ENCODE measurements at places on chromosomes 5 and 9.

GRCh38 chr9:127975376-127976315, 5.1 kb downstream of the EEIG1 start:
- no peak for DNase-seq

- no peak for DNase-seq
These were observed 44.4 kb downstream of the ELL2 start for GRCh38 chr5:95917207-95917606.

GRCh38 chr5:65026816-65027548, 258.3 kb downstream of the CWC27 start:
- no peak for DNase-seq

GRCh38 chr9:137449931-137450538, 8.9 kb upstream of the ENTPD8 start:
- no peak for DNase-seq

GRCh38 chr5:145531038-145531734, 304.0 kb downstream of the PRELID2 start:
- DNase-seq: no peak

DNA sequence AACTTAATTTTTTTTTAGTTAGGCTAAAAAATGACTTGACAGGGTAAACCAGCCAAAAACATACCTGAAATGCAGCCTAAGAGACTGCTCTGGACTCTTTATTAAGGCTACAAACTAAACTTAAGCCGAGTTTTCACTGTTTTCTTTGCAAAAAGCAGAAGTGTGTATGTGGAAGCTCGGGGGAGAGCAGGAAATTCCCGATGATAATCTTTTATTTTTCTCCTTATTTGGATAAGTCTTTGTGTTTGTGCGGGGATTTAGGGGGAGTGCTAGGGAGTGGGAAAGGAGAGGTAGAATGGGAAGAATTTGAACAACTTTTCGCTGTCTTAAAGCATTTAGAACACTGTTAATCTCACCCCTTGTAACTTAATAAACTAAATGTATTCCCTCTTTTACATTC, 30.7 kb upstream of the GPR21 start:
- DNase-seq: peak; percentile 52

DNA sequence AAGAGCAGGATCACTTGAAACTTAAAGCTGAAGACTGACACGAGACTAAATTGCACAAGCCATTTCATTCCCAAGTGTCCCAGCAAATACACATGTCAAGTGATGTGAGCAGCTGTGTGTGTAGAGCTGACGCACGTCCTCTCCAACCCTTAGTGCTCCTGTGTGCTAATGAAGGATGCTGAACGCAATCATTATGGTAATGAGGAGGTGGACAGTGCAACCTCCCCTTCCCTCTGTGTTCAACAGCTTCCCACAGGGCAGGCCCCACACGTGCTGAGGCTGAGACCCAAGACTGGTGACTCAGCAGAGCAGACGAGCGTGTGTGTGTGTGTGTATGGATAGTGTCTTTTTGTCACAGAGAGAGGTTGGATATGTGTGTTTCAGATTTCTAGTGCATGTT, 702.1 kb downstream of the SEMA5A start:
- no peak for DNase-seq

- DNase-seq: no peak
These were observed 1.9 kb upstream of the DAB2 start for GRCh38 chr5:39426746-39427105.

GRCh38 chr5:106639488-106639887, 1031.2 kb downstream of the EFNA5 start:
- no peak for DNase-seq

DNA sequence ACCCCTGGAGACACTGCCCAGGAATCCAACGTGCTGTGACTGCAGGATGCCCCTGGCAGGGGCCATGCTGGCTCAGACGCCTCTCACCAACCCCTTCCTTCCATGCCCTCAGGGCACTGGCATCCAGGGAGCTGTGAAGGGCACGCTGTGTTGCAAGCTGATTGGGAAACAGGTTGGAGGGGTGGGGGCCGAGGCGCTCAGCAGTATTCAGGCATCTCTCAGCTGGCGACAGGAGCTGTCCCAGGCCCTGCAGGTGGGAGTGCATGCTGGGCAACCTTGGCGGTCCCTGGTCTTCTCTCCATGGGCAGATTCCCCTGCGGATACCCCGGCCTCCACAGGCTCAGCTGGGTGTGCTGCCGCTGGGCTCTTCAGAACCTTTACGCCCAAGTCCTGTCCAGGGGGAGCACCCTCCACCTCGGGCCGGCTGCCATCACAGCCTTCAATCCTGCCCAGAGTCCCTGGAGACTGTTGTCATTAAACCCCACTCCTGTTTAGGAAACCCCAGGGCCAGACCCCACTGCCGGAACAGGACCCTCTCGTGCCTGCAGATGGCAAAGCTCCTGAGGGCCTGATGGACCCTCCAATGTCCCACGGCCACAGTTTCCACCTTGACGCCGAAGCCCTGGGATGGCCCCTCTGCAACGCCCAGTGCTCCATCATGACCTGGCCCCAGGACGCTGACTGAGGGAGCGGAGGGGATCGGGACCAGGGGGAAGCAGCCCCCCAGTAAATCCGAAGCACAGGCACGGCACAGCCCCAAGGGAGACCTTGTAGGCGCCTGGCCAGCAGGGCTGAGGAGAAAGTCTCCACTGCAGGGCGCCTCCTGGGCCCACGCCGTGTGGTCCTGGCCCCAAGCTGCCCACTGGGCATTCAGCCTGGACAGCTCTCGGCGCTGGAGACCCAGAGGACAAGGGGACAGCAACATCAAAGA, 9.3 kb downstream of the TPPP start:
- DNase-seq: no peak

DNA sequence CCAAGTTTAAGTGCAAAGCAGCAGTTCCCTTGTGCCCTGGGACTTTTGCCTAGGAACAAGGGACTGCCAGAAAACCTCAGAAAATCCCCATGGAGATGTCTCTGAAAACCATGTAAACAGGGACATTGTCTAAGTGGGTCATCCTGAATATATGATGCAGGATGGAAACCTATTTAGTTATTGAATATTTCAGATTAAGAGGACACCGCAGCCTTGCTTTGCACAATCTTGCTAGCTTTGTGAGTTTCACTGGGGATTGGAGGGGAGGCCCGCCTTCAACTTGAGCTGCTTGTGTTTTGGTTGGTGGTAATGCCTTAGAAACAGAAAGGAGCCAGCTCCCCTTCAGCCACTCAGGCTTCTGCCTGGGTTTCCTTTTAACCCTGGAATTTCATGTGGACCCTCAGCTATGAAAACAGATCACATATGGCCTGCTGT, 112.8 kb downstream of the C9orf152 start:
- DNase-seq: no peak

- DNase-seq: no peak
These were observed 1.7 kb downstream of the DIAPH1 start for GRCh38 chr5:141617128-141617527.

- DNase-seq: no peak
These were observed 182.0 kb upstream of the PPP1R26 start for GRCh38 chr9:135297456-135298075.

GRCh38 chr9:37820142-37820541, 19.5 kb downstream of the DCAF10 start:
- DNase-seq: no peak

DNA sequence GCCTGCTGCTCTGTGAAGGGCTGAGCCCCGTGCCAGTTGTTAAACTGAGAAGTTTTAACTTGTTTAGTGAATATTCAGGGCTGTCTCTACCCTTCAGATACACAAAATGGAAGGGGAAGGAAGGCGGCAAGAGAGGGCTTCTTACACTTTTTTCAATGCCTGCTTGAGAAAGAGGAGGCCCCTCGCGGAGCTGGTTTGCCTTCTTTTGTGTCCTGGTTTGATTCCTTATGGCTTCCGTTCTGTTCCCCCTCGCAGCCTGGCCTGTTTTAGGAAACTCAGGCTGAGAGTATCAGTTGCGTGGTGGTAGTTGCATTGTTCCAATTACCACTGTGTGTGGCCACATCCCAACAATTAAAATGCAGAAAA, 1.0 kb downstream of the FAM53C start:
- DNase-seq: peak; percentile 15

- DNase-seq: peak; percentile 86
These were observed 22.8 kb upstream of the DUSP1 start for GRCh38 chr5:172793577-172794488.

GRCh38 chr9:27817747-27818146, 244.5 kb upstream of the C9orf72 start:
- no peak for DNase-seq

DNA sequence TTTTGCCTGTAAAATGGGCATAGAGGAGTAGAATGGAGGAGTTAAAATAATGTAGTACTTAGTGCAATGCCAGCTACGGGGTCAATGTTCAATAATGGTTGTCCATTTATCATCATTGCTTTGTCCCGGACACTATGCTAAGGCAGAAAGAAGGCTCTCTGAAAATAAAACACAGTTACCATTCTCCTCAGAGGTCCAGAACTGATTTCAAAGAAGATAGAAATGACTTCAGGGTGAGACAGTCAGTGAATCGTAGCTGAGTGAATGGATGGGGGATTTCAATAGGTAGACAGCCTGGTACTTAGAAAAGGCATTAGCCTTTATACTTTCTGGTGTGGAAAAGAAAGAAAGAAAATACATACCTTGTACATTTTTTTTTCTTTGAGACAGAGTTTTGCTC, 1.2 kb upstream of the AK3 start:
- DNase-seq: no peak

- no peak for DNase-seq
These were observed 6.7 kb downstream of the ANKS6 start for GRCh38 chr9:98789483-98790133.

DNA sequence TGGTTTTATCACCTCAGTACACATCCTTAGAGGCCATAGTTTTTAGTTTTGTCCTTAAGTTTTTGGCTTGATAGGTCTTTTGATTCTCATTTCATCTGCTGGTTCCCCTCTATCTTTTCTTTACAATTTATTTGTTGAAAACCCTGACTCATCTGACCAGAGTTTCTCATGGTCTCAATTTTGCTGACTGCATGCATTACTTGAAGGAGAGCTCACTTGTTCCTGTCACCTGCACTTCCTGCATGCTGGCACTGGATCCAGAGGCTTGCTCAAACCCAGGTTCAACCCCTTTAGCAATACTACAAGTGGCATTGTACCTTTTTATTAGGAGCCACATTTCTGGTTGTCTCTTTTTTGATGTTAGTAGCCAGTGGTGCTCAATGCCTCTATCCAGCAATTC, 26.7 kb downstream of the FBXO10 start:
- no peak for DNase-seq

- no peak for DNase-seq
These were observed 9.7 kb upstream of the SNX24 start for GRCh38 chr5:122835681-122836080.

DNA sequence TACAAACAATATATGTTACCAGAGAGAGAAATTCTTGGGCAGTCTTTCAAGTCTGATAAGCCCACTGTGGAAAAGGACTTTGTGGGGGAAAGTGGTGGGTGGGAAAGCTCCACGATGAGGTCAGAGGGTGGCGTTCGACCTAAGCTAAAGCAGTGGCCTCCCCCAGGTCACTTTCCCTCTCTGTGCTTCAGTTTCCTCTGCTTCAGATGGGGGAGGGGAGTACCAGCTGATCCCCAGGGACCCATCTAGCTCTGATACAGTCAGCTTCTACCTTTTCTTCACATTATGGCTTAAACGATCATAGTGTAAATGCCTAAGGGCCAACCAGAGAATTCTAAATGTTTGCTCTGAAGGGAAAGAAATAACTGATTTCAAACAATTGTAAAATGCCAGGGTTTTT, 36.6 kb upstream of the ARSB start:
- no peak for DNase-seq

DNA sequence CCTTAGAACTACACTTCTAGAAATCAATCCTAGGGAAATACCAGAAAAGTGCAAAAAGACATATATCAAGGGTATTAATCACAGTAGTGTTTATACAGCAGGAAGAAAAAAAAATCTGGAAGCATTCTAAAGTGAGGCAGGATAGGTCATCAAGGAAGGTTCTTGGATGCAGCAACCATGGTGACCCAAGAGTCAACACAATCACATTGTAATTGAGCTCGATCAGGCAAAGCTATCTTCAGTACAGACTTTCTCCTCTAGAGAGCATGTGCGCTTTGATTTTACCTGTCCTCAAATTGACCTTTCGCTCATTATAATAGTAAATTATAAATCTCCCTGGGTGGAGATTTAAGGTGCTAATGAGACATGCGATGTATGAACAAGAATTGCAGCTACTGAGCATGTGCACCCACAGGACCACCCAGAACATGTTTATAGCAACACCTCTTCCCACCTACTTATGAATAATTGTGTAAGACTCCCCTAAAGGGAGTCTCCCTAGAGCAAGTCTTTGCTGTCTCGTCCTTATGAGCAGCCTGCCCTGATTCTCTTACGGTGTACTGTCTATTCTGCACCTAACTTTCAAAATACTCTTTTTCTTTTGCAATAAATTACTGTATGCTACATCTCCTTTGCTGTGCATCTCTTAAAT, 297.7 kb downstream of the ATPSCKMT start:
- no peak for DNase-seq

DNA sequence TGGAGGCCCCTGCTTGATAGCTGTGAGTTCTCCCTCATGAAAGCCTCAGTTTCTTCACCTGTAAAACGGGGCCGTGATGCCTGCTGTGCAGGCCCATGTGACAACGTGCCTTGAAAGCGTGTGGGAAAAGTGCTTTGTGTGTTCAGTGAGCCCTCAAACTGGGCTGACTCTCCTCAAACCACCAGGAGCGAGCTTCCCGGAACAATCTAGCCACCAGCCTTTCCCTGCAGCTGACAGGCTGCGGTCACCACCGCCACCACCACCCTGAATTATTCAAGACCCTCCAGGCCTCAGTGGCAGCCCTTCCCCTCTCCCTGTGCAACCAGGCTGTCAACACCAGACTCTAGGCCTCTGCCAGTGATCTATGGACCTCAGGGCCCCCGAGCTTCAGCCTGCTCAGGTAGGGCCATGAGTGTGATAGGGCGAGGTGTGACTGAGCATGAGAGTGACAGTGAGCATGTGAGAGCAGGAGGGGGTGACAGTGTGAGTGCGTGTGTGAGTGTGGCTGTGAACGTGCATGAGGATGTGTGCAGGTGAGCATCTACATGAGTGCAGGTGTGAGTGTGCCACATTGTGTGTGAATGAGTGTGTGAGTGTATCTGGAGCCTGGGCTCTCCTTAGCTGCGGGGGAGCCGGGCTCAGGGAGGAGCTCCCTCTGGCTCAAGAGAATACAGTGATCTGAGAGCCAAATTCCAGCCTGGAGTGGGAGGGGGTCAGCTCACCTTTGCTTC, 53.3 kb upstream of the PSD2 start:
- no peak for DNase-seq

- no peak for DNase-seq
These were observed 7.8 kb downstream of the PLEKHG4B start for GRCh38 chr5:99815-100214.

GRCh38 chr9:14418941-14419937, 105.3 kb upstream of the NFIB start:
- no peak for DNase-seq

DNA sequence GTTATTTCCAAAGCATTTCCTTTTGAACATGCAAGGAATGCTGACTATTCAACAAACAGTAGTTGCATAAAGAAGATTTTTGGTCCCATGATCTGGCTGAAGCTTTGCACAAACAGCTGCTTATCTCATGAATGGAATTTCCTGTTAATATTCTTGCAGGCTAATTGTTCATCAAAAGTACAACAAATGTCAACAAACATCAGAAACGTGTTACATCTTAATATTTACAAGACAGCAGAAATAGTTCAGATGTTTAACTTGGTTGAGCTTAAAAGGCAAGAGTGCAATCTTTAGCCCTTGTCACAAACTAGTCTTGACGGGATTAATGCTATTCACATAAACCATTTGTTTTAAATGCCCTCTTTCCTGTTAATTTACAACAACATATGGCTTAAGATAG, 47.9 kb upstream of the BASP1 start:
- peak; percentile 43 for DNase-seq

GRCh38 chr9:106953174-106953573, 90.2 kb downstream of the ZNF462 start:
- DNase-seq: peak; percentile 0

All from inflammatory macrophage treated with lipopolysaccharide for 1 hour (primary cell).